ENCODE measurements at places on chromosomes 6 and 20.

DNA sequence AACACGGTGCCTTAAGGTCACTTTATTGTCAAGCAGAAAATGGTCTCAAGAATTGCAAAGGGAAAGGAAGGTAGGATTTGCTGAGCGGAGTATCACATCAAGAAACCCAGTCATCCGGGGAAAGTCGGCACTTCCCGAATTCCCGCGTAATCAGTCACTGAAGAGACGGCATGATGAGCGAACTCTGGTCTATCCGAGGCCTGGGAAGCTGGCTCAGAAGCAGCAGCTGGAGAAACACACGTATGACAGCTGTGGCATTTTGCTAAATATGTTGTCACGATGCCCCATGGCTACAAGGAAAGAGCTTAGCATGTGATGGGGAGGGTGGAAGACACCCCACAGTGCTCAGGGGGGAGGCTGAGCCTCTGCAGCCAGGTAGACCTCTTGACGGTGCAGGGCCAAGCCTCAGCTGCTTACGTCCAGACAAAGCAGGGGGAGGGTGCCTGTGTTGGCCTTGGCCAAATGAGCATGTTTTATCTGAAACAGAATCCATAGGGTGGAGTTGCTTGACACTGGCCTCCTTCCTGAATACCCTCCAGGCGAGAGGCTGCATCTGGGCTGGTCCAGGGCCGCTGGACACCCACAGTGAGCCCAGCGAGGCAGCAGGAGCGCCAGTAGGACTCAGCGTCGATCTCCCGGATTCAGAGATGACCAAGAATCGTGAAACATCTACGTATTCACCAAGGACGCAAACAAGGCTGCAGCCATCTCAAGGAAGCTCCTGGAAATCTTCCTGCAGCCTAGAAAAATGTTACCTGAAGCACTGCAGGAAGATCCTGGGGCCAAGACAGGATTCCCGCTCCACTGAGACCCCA is 118.8 kb upstream of the AFDN start:
- DNase-seq = no peak

DNA sequence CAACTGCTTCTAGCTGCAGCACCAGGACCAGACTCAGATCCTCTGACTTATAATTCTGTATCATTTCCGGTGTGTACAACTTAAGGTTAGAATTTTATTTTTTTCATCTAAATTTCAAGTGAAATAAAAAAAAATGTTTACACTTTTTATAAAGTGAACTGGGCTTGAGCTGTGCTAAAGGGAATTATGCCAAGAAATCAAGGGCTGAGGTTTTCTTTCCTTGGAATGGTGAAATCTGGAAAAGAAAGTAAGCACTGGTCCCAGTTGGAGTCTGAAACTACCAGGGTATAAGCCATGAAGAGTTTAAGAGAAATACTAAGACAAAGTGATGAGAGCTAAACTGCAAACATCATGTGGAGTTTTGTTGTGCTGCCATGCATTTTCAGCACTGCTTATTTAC is 21.7 kb upstream of the FYN start:
- no peak for DNase-seq

DNA sequence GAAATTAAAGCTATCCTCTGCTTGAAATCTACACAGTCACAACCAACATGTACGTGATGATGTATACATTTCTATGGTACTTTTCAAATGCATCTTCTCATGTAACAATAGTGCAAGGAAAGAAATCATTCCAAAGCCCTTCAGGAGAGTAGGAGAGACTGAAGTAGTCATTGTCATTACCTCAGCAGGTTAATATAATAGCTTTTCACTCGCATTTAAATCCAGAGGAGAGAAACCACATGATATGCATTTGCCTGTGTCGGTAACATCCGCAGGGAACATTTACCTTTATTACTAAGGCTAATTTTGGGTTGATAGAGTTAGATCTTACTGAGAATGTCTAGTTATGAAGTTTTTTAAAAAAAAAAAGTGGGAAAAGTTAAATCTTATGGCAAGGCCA is 186.6 kb upstream of the DTNBP1 start:
- no peak for DNase-seq

GRCh38 chr6:49522710-49523593 is 23.2 kb downstream of the GLYATL3 start:
- DNase-seq = no peak

DNA sequence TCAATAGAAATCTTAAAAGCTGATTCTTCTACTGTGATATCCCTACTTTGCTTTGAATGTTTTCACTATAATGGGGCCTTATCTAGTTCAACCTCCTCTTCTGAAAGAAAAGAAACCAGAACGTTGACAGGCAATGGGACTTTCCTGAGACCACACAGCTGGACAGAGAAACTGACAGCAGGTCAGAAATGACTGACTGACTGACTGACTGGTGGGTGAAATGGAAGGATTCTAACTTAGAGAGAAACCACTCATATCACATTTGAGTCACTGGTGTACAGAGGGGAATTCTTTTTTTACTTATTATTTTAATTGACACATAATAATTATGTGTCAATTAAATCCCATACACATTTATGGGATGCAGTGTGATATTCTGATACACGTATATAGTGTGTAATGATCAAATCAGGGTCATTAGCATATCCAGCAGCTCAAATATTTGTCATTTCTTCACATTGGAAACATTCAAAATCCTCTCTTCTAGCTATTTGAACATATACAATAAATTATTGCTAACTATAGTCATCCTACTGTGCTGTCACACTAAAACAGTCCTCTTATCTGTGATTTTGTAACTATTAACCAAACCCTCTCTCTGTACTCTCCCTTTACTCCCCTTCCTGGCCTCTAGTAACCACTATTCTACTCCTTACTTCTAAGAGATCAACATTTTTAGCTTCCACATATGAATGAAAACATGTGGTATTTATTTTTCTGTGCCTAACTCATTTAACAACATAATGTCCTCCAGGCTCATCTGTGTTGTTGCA is 64.8 kb upstream of the NRSN1 start:
- DNase-seq = no peak

GRCh38 chr20:25011831-25012241 is 19.3 kb upstream of the APMAP start:
- no peak for DNase-seq

DNA sequence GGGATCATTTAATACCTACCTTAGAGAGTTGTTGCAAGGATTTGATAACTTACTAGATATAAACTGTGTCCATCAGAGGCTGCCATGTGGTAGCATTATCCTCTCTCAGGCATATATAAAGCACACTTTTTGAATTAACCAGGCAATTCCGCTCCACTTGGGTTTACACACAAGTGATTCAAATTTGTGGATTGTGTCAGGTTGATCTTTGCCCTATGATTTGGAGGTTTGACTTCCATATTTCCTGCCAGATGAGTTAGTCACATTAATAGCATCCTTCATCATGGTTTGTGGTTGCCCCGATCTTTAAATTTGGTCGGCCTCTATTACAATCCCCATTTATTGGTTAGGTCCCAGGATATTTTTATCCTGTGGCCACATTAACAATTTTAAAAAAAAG is 44.8 kb upstream of the CTAGE9 start:
- no peak for DNase-seq

GRCh38 chr6:52536424-52536916 is 40.4 kb downstream of the TRAM2 start:
- DNase-seq = no peak

DNA sequence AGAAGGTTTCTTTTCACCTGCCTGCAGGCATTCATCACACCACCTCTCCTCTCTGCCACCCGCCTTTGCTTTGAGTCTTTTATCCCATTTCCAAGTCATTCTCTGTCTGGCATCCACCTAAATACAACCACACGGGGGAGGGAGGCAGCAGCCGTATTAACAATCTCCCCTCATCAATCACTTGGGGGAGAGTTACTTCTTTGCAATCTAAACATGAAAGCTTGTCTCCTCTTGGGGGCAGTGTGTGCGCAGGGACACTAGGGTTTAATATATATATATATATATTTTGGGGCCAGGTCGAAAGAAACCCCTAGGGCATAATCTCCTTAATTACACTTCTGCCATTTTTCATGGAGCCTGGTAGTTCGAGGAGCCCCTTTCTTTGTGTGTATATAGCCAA is 214.5 kb downstream of the TSHZ2 start:
- no peak for DNase-seq

DNA sequence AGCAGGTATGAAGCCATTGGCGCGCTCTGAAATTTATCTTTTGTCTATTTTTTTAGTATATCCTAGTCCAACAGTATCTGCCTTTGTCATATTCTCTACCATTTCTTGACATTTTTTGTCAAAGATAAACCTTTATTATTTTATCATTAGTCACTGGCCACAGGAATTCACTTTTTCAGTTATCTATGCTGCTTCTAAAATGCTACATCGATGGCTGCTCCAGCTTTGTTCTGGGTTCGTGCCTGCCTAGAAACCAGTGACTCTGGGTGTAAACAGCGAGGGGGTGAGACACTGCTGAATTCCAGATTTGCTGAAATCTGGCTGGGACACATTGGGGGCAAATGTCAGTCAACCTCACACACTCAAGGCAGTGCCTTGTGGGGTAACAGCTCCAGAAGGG is 193.4 kb downstream of the CDC5L start:
- no peak for DNase-seq

GRCh38 chr6:150395388-150396009 is 26.7 kb downstream of the IYD start:
- no peak for DNase-seq

DNA sequence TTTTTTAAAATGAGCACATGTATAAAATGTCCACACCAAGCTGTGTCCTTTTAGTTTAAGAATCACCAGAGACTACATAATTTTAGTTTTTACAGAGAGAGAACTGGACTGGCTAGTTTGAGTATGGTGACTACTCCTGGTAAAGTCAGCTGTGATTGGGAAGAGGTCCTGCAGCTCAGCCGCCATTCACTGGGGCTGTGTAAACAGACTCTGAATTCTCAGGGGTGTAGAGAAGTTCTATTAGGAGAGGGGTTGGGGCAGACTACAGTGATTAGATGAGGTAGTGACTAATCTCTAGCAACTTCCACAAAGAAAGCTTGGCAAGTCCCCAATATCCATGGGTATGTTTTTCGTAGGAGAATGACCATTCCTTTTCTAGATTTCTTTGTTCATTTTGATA is 341.2 kb upstream of the MAP3K7 start:
- no peak for DNase-seq
